ENCODE measurements at places on chromosomes 2 and 18. TPM values are rescaled to one million over a fixed set of nuclear protein-coding genes. Genes with fewer than 3 reads are reported as not detected.

GRCh38 chr2:44397447-44398175 lies 35.9 kb downstream of the CAMKMT start:
- DNase-seq, result no peak

The PAIP2B gene
- total RNA-seq, result 18.1 TPM

- DNase-seq, result no peak
These were observed 3.2 kb downstream of the NPPC start for GRCh38 chr2:231923010-231923344.

GRCh38 chr2:152420363-152420762 lies 85.4 kb downstream of the FMNL2 start:
- DNase-seq, result no peak

The RND3 gene
- total RNA-seq, result 25.4 TPM

The MAIP1 gene
- total RNA-seq, result 11.0 TPM

DNA sequence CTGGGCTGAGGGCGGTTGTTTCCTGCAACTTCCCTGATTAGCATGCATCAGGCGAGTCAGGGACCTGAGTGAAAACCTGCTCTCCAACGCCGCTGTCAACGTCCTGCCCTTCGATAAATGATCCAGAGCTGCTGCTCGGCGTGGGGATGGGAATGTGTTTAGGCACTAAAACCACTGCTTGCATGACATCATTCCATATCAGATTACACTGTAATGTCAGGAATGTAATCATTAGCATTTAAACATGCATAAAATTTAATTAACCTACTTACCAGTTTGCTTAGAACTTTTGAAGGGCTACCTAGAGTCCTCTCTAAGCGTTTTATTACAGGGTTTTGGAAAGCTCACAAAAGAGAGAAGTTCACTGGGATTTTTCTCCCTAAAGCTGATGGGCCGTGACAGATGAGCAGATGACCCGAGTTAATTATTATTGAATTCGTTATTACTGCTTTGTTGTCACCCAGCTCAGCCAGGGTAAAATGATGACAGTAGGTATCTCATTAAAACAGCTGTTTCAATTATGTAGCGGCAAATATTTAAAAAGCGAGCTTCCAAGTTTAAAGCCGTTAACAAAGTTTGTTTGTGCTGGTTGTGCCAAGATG lies 685.6 kb upstream of the SALL3 start:
- DNase-seq, result no peak

- DNase-seq, result no peak
These were observed 17.5 kb upstream of the EXOC6B start for GRCh38 chr2:72843301-72843700.

The ASB18 gene
- total RNA-seq, result 7.6 TPM

- no peak for DNase-seq
These were observed 899 bp downstream of the SLC1A4 start for GRCh38 chr2:64989982-64990614.

The ZNF638 gene
- total RNA-seq, result 73.9 TPM

The ASIC4 gene
- not detected for total RNA-seq

The LONRF2 gene
- total RNA-seq, result 18.9 TPM

GRCh38 chr2:70475266-70475665 lies 78.4 kb downstream of the TGFA start:
- no peak for DNase-seq

- peak; percentile 50 for DNase-seq
These were observed 9.7 kb downstream of the IL1RN start for GRCh38 chr2:113136828-113137775.

GRCh38 chr18:3874581-3874980 lies 424.6 kb downstream of the TGIF1 start:
- no peak for DNase-seq

The POLR1A gene
- 14.1 TPM for total RNA-seq

GRCh38 chr2:165959371-165959770 lies 5.8 kb upstream of the TTC21B start:
- DNase-seq, result no peak

DNA sequence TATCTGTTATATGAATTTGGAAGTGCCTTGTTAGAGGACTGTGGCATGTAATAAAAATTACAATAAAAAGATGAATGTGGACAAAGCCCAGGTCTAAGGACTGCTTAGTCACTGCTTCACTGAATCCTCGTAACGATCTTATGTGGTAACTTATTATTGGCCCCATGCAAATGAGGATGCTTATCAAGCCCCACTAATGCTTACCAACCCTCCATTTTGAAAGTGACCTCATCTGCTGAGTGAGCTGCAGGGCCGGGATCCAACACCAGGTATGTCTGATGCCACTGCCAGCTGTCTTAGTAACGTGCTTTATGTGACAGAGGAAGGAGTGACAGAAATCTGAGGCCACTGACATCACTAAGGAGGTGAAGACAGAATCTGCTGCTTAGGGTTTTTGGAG lies 65.3 kb upstream of the CCDC85A start:
- no peak for DNase-seq

- no peak for DNase-seq
These were observed 60.1 kb downstream of the GBX2 start for GRCh38 chr2:236107942-236108625.

- no peak for DNase-seq
These were observed 145.5 kb downstream of the ACKR3 start for GRCh38 chr2:236715077-236715476.

Measured in right atrium auricular region (tissue), 2 donors.